ENCODE measurements at places on chromosomes 16 and 17.

GRCh38 chr17:13031718-13032350, 14.0 kb upstream of the ELAC2 start:
- peak; percentile 14 for DNase-seq

- no peak for DNase-seq
Measured at GRCh38 chr16:73326221-73326620, 278.3 kb upstream of the ZFHX3 start.

DNA sequence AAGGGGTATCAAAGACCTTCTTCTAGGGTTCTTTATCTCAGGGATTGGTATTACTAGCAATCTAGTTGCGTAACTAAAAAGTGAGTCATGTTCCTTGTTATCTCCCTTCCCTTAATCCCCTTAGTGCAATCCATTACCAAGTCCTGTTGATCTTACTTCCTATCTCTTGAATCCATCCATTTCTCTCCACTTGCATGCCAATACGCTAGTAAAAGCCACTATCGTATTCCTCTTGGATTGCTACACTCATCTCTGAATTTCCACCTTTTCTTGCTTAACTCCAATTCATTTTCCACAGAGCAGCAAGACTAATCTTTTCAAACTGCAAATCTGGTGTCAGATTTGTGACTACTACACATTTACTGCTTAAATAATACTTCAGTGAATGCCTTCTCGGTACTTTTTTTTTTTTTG, 1.8 kb upstream of the ADAT1 start:
- DNase-seq, result no peak

DNA sequence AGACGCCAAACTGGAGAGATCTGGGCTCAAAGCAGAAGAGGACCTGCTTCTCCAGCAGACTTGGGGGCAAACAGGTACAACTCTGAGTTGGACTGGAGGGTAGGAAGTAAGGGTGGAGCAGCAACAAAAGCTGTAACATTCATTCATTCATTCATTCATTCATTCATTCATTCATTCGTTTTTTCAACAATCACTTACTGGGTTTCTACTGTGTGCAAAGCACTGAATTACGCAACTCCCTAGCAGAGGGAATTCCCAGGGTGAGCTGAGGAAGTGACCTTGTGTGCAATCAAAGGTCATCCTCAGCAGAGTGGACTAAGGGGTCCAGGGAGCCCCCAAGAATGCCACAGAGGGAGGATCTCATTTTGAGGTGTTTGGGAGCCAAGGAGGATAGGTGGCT, 231.1 kb upstream of the SDK2 start:
- no peak for DNase-seq

GRCh38 chr17:81451823-81452222, 56.6 kb downstream of the BAHCC1 start:
- DNase-seq, result no peak

GRCh38 chr17:61219460-61219859, 180.2 kb upstream of the TBX2 start:
- DNase-seq, result no peak

DNA sequence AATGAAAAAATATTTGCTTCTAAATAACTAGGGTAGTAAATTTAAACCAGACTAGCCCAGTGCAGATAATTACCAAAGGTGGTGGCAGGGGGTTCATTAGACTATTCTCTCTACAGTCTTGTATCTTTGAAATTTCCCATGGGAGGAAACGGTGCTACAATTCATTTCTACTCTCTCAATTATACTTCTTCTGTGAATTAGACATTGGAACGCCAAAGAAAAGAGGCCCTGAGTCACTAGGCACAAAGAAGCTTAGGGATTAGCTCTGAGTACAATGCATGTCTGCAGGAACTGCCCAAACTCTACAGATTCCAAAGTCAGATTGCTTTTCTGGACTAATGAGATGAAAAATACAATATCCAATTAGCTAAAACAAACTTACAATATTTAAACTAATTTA, 30.7 kb upstream of the ARL6IP1 start:
- DNase-seq, result no peak

DNA sequence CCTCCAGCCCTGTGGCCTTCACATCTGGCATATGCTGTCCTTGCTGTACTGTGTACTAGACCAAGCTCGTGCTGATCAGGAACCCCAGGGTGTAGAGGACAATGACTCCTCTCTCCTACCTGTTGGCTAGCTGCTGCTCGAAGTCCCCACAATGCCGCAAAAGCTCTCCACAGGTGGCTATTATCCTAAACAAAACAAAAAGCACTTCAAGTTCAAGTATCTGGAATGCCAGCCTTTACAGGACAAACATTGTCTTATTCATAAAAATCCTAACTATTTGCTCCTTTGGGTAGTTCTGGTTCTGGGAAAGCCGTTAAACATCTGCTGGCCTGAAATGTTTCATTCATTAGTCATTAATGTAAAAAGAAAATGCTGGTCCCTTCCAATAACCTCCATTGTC, 42.8 kb downstream of the COG7 start:
- no peak for DNase-seq

- no peak for DNase-seq
Measured at GRCh38 chr17:2955931-2956582, 107.3 kb downstream of the OR1D5 start.

GRCh38 chr17:58410714-58411407, 6.5 kb downstream of the RNF43 start:
- no peak for DNase-seq

GRCh38 chr17:73592501-73592961, 51.7 kb downstream of the SDK2 start:
- peak; percentile 4 for DNase-seq

DNA sequence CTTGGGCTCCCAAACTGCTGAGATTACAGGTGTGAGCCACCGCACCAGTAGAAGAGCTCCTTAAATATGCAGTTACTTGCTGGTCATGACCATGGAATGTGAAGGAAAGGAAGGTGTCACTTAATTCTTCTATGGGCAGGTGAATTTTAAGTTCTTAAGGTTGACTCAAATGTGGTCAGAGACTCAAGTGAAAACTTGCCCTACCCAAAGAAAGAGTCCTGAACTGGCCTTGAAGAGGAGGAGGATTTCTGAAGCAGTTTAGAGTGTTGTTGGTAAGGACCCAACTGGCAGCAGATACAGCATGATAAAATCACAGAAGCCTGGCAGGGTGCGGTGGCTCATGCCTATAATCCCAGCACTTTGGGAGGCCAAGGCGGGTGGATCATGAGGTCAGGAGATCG, 29.4 kb downstream of the CHD9 start:
- no peak for DNase-seq

DNA sequence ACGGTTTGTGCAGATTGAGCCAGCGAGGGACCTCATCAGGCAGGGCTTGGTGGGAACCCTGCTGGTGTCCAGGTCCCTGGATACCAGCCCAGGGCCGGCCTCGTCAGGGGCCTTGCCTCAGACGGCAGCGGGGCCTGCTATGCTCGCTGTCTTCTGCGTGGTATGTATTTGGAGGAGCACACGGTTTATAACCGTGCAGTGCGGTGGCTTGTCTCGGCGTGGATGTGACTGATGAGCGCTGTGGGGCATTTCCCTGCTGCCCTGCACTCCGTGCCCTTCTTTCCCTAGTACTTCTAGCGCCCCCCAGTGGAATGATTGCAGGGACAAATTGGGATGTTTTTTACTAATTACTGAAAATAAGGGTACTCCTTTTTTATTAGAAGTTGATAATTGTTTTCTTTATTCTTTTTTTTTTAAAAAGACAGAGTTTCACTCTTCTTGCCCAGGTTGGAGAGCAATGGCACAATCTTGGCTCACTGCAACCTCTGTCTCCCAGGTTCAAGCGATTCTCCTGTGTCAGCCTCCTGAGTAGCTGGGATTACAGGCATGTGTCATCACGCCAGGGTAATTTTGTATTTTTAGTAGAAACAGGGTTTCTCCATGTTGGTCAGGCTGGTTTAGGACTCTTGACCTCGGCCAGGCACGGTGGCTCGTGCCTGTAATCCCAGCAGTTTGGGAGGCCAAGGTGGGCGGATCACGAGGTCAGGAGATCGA, 15.3 kb downstream of the TBCD start:
- no peak for DNase-seq

DNA sequence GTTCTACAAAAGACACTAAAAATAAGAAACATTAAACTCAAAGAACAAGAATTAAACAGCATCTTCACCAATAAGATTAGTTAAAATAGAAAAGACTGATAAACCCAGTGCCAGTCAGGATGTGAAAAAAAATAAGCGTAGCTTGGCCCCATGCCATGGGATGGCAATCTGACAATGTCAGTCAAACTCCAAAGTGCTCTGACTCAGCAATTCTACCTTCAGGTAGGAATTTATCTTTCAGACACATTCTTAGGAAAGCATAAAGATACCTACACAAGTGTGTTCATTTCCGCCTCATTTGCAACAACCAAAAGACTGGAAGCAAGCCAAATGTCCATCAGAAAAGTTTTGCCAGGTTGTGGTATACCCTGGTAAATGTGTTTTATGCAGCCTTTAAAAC, 9.1 kb upstream of the MPO start:
- no peak for DNase-seq

- DNase-seq, result no peak
Measured at GRCh38 chr16:75377729-75378386, 55.4 kb downstream of the CFDP1 start.

DNA sequence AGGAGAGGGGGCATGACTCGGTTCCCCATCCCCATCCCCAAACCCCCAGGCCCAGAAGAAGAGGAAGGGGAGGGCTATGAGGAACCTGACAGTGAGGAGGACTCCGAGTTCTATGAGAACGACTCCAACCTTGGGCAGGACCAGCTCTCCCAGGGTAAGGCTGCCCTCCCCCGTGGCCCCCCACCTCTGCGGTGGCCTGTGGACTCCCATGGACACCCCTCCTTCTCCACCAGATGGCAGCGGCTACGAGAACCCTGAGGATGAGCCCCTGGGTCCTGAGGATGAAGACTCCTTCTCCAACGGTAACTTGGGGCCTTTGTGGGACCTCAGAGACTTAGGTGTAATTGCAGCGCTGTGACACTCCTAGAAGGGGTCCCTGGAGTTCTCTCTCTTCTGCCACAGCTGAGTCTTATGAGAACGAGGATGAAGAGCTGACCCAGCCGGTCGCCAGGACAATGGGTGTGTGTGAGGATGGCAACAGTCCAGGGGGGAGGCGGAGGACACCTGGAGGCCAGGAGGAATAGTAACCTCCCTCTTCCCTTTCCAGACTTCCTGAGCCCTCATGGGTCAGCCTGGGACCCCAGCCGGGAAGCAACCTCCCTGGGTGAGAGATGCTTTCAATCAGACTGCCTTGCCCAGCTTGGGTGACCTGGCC, 5.6 kb downstream of the CD19 start:
- DNase-seq, result no peak

- DNase-seq, result no peak
Measured at GRCh38 chr17:79990051-79990592, 45.5 kb downstream of the TBC1D16 start.

DNA sequence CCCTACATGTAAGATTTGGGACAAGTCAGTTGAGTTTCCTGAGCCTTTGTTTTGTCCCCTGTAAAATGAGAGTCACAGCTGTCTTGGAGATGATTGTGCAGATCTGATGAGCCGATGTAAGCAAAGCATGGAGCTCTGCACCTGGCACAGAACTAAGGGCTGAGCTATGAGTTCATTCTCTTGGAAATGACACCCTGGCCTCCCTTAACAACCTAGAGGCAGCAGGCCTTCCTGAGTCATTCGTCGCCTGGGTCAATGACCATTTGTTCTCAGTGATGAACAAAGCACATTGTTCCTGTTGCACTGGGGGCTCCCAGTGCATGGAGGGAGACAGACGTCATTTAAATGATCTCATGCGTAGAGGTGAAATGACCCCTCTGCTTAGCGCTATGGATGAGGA, 62.8 kb upstream of the GCSH start:
- DNase-seq, result no peak

DNA sequence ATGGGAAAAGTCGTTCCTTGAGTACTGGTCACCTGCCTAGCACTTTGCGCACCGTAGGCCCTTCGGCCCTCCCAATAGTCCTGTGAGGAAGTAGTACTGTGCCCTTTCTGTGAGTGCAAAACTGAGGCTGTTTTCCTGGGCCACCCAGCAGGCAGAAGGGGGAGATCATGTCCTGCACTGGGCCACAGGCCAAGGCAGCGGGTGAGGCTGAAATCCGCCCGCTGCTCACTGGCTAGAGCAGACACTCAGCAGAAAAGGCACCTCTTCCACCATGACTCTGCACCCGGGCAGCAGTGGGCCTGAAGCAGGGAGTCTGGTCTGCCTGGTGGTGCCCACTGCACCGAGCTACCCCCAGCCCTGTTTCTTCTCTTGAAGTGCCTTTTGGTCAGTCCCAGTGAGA, 20.2 kb downstream of the METTL22 start:
- DNase-seq, result no peak

- DNase-seq, result no peak
Measured at GRCh38 chr16:85201574-85201973, 89.3 kb upstream of the CIBAR2 start.

DNA sequence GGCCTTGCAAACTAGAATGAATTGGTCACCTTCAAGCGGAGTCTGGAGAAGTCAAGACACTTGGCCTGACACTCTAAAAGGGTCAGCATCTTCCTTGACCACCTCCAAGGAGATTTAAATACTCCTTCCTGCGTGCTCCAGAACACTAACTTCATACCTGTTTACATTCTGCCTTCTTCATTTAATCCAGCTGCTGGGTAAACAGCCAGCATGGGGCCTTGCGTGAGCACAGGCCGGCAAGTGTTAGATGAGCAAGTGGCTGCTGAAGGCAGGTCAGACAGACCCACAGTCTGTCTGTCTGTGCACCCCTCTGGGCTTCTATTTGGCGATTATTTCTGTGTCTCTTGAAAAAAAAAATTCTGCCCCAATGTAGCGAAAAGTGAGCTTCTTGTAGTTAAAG, 153.8 kb downstream of the MSI2 start:
- no peak for DNase-seq

GRCh38 chr16:69724981-69725479, 1.3 kb downstream of the NQO1 start:
- DNase-seq, result no peak

- DNase-seq, result no peak
Measured at GRCh38 chr17:62653826-62654761, 26.6 kb downstream of the MRC2 start.

- no peak for DNase-seq
Measured at GRCh38 chr16:72923757-72924156, 124.2 kb downstream of the ZFHX3 start.

DNA sequence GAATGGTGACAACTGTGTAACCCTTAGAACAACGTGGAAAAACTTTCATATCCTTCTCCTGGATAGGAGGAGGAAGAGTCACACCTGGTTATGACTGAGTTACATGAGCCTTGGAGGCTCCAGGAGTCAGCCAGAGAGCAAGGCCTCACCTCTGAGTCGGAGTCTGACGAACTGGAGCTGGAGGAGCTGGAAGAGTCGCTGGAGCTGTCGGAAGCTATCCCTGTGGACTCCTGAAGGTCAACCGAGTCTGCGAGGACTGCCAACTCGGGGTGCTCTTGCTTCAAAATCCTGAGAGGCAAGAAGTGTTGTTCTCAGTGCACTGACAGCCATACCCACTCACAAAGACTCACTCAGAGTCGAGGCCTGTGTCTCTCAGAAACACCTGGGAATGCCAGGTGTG, 6.2 kb downstream of the JMJD6 start:
- no peak for DNase-seq
